Bone marrow (tissue), 2 donors: ENCODE measurements at places on chromosomes 13 and 19.

DNA sequence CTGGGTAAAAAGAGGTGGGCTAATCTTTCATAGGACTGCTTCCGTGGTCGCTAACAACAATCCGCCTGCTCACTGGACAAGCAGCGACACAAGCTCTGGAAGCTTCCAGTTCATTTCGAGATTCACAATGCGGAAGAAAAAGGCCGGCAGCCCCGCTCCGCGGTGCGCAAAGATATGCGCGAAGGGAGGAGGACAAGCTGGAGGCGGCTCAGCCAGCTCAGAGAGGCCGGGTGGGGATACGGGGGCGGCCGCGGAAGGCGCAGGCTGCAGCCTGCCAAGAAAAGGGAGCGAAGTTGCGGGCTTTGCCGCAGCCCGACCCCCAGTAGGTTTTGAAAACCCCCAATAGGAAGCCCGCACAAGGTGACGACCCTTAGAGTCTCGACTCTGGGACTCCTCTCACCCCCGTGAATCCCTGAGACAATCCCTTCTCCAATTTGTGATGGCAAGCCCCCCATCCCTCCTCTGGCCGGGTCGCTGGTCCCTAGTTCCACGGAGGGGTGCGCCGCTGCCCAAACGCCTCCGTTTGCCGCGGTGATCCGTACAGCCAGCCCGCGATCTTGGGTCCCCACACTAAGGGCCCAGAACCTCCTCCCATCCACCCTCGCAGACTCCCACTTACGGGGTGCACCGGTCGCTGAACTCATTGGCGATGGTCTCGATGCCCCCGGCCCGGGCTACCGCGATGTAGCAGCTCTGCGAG is 697 bp downstream of the HSPH1 start:
- peak; percentile 34 for DNase-seq

DNA sequence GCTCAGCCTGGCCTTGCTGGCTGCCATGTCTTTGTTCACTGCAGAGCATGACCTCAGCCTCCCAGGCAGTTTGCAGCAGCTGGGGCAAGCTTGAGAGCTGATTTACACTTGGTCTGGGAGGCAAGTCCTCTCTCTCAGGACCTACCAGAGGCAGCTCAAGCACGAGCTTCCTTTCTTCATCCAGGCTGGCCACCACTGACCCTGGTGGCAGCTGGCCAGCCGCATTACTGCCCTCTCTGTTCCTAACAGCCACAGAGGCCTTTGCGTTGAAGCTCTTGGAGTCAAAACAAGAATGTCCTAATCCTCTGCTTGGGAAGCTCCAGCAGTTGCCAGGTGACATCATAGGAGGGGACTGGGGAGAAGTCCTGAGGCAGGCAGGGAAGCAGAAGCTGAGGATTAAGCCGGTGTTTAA is 85.7 kb downstream of the NUFIP1 start:
- DNase-seq, result no peak

DNA sequence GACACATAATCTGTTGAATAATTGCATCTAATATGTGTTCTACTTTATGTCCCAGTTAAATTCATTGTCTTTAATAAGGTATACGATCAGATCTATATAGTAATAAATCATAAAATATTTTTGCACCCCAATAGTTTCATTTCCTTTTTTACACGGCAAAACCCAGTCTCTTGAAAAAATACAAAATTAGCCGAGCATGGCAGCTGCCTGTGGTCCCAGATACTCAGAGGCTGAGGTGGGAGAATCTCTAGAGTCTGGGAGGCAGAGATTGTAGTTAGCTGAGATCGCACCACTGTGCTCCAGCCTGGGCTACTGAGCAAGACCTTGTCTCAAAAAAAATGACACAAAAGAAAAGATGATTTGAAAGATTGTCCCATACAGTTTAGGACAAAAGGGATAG is 52.3 kb upstream of the PARP4 start:
- no peak for DNase-seq

DNA sequence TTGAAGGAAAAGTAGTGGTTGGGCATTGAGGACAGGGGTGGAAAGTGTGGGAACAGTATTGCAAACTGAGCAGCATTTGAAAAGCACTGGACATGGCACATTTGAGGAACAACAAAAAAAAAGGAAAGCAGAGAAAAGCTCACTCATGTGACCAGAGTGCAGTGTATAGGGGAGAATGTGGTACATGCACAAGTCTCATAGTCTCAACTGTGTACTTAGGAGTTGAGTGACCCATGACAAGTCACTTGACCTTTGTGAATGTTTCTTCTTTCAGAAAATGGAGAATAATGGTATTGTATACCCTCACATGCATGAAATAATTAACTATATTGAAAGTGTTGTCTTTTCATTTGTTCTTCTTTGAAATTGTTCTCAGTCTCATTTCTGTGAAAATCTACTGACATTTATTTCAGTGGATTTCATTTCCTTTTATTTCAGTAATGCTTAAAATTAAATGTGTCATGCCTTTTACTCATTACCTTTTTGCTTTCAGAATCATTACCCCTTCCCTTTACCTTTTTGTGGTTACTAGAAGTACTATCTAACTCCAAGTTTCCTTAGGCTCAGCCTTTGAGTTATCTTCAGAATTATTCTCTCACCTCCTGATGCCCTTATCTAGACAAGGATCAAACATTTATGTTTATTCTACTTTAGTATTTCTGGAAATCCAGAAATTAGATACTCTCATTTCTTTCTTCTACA is 79.1 kb upstream of the MLNR start:
- no peak for DNase-seq

DNA sequence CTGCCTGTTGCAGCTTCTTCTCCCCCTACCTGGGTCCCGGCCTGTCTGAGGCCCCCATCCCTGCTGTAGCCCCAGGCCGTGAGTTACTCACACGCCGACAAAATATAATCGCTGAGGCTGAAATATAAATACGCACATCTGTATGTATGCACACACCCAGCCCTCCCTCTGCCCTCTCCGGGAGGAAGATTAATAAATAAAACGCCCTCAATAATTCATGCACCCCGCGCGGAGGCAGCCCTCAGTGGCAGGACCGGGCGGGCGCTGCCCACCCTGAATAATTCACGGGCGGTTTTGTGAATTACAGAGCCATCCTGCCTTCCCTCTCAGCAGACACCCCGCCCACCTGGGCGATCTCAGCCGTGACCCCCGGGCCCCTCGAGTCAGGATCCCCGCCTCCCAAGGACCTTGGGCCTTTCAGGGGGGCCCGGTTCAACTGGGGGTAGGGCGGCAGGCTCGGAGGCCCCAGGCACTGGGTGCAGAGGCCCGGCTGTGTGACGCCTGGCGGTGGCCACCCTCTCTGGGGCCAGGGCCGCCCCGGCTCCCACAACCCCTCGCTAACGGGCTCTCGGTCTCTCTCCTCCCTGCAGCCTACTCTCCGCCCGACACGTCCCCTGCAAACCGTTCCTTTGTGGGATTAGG is 24.2 kb downstream of the SMIM24 start:
- no peak for DNase-seq

GRCh38 chr19:31334101-31334848 is 15.0 kb downstream of the TSHZ3 start:
- DNase-seq, result no peak

DNA sequence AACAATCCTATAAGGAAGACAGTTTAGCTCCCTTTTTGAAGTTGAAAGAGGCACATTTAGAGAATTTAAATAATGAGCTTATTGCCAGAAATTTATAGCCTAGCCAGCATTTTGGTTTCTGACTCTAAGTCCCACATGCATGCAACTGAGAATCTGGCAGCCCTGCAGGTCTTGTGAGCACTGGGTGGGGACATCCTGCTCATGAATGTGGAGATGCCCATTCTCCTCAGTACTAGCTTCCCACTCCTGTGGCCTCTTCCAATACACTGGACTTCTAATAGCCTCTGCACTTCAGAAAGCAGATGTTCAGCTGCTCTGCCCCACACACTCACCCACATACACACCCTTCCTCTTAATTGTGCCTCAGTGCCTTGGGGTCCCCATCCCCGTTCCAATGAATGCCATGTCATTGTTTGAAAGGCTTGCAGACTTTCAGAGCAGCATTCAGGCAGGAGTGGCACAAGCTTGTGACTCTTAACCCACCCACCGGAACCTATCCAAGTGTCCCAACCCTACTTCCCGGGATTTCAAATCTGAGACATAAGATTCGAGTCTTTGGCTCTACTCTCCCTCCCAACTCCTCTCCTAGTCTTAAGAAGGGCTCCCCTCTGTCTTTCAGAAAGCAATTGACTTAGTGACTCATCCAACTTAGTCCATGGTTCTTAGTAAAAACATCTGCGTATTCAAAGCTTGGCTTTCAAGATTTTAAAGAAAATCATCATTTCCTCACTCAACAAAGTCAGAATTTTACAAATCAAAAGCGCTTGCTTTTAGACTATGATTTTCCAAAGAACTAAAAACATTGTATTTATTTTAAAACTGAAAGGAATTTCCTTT is 80.0 kb upstream of the FREM2 start:
- DNase-seq, result no peak

GRCh38 chr19:19138109-19138981 is at the start of gene TMEM161A:
TMEM161A (minus strand) TSS chr19:19138478; CDS start chr19:19138428, 50 bp downstream.
- peak; percentile 89 for DNase-seq

DNA sequence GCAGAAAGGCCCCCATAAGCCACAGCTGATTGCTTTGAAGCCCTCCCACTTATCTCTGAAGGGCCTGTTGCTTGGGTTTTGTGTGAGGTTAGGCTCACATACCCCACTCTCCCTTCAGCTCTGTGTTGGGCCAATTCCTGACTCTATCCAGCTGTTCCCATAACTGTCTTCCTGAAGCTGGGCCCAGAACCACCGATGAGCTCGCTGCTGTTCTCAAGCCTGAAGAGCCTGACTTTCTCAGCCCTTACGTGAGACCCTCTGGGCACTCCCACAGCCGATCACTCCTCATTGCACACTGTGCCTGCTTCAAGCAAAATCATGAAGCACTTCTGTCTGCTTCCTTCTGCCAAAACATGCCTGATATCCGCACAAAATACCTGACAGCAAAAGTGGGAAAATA is 124.1 kb downstream of the CRYL1 start:
- DNase-seq, result no peak

DNA sequence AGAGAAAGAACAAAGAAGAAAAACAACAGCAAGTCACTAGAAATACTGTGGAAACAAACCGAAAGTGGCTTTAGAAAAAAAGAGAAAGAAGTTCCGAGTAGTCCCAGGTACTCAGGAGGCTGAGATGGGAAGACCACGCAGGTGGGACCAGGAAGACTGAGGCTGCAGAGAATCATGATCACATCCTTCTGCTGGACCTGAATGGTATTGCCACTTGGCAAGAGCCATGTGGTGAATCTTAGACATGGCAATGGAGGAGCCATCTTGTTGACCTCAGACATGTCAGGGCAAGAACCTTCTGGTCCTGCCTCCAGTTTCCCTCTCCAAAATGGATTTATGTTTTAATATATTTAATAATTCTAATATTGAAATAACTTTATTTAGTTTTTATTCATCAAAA is 37.4 kb upstream of the ZNF724 start:
- no peak for DNase-seq

GRCh38 chr13:70960841-70961443 is 852.7 kb upstream of the KLHL1 start:
- no peak for DNase-seq

- no peak for DNase-seq
Observed at GRCh38 chr19:39199025-39199424, 2.3 kb downstream of the NCCRP1 start.

DNA sequence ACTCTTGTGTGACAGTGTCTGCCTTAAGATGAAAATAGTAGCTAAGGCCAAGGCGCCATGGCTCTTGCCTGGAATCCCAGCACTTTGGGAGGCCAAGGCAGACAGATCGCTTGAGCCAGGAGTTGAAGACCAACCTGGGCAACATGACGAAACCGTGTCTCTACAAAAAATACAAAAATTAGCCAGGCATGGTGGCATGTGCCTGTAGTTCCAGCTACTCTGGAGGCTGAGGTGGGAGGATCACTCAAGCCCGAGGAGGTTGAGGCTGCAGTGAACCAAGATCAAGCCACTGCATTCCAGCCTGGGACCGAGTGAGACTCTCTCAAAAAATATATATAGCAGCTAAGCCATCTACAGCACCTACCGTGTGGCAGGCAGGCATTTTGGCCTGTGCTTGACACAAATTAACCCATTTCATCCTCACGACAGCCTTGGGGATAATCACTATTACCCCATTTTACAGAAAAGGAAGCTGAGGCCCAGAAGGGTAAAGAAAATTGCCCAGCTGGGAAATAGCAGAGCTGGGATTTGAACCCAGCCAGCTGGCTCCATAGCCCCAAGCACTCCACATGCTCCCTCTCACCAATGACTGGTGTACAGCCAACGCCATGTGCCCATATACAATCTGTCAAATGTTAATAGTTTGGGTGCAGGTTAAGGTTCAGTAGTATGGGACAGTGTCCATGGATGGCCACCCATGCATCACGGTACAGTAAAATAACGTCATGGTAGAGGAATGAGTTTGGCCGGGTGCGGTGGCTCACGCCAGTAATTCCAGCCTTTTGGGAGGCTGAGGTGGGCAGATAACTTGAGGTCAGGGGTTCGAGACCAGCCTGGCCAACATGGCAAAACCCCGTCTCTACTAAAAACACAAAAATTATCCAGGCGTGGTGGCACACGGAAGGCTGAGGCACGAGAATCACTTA is 3.1 kb downstream of the SLC1A5 start:
- DNase-seq, result no peak

GRCh38 chr13:103067751-103068555 is 1.7 kb upstream of the SLC10A2 start:
- no peak for DNase-seq

GRCh38 chr19:14310055-14310454 is 71.2 kb upstream of the ADGRE5 start:
- no peak for DNase-seq

DNA sequence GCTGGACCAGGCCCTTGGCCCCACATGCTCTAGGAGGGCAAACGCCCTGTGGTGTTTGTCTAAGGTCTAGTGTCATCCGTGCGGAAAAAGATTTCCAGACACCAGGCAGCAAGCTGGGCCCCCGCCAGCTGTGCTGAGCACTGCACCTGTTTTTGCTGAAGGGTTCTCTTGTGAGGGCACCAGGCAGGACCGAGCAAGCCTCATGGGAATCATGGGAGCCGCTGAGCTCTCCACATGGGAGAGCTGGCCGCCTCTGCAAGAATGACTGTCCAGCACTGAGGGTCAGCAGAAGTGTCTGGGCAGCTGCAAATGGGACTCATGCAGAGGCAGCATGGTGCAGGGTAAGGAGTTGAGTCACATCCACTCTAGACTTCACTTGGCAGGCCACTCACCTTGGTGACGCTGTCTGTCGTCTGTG is 12.0 kb downstream of the B3GNT8 start:
- no peak for DNase-seq

DNA sequence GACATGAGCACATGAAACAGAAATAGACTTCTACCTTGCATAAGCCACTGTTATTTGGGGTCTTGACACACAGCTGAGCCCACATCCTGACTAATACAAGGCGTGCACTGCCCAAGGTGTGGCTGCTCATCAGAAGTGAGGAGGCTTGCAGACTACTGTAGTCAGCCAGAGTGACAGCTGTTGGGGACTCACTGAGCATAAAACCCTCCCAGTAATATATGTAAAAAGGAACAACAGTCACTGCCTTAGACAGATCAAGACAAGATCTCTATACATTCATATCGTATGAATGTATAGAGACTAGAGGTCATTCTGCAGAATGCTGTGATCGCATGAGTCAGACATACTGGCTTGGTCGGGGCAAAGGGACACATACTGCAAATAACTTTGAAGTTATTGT is 4.1 kb upstream of the C1QTNF9B start:
- DNase-seq, result no peak
